ENCODE measurements at places on chromosomes 2 and 18.

DNA sequence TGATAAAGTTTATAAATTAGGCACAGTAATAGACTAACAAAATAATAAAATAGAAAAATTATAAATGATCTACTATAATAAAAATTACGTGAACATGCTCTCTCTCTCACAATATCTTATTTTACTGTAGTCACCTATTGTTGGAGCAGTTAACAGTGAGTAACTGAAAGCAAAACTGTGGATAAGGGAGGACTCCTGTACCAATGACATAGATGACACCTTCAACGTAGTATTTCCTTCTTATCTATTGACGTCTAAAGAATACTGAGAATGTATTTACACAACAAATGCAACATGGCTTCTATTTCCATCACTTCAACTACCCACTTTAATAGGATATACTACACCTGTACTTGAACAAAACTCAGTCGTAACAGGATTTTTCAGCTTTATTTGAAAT, 31.5 kb downstream of the HNRNPLL start:
- DNase-seq, result no peak

DNA sequence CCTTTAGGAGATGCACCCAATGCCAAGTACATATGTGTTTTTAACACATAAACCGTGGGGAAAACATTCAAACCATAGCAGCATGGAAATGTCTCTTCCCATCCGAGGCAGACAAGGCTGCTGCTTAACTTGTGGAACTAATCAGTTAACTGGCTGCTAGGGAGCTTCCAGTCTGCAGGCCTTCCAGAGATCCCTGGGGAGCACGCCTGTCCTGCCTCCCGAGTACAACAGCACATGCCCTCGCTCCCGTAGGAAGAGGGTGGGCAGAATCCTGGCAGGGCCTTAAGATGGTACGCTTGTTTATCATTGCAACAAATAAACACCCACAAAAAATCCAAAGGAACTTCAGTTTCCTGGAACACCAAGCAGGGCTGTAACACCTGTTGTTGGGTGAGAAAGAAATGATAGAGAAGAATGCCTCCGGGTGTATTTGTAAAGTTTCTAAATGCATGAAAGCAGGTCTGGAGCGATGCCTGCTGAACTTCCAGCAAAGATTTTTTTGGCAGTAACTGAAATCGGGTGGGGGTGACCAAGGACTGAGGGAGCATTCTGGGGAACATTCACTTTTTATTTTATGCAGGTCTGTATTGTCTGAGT, 56.2 kb downstream of the EDAR start:
- DNase-seq, result no peak

DNA sequence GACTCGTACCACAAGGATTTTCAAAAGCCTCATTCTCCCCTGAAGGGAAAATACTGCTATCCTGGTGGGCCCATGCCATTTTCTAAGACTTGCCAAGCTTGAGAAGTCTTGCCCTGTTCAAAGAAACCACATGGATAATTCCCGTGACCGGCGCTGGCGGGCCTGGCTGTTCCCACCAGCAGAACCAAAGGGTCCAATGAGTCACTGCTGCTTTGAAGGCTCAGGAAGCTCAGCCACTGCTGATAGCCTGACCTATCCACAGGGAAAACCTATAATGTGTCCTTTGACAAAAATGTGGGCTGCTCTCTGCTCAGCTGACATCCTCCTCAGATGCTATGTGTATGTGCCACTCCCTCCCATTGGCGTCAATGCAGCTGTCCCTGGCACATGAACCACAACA, 137.9 kb upstream of the RAB12 start:
- no peak for DNase-seq

DNA sequence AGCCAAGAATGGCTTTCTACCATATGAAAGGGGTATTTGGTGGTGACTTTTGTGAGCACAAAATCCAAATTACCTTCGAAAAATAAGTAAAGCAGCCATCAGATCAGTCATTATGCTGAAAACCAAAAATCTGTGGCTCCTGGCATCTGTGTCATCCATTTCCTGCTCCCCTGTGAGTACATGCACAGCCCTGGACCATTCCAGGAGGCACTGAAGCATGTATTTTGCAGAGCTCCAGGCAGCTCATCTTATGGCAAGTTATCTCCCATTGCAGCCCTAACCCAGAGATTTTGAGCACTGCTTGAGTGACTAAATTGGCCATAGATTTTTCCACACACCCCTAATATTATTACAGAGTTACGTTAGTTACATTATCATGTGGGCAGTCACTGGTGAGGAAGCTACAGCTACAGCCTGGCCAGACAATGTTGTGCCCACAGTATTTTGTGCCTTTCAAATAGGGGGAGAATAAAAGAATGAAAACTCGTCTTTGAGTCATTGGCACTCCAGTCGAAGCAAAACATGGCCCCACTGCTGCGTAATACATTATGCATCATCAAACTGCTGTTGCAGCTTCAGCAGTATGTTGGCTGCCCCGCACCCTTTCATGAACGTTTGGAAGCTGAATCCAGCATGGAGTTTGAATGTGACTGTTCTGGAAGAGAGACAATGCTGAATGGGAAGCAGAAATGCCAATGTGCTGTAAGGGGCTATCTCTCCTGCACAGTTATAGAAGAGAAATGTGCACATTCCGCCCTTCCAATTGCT, 702.2 kb downstream of the RNF144A start:
- DNase-seq, result no peak

DNA sequence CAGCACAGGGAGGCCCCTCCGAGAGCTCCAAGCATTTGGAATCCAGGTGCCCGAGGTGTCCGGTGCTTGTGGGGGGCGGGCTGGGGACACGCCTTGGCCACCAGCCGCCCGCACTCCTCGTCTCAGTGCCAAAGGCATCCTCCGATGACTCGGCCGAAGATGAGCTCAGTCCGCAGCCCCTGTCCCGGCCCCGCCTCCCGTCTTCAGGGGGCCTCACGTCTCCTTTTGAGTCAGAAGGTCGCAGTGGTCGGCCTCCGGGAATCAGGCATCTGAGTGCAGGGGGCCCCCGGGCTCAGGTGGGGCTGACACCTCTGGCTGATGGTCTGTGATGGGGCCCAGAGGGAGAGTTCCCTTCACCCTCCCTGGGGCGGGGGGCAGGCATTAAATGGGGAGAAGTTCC, 74.8 kb downstream of the NFATC1 start:
- no peak for DNase-seq

DNA sequence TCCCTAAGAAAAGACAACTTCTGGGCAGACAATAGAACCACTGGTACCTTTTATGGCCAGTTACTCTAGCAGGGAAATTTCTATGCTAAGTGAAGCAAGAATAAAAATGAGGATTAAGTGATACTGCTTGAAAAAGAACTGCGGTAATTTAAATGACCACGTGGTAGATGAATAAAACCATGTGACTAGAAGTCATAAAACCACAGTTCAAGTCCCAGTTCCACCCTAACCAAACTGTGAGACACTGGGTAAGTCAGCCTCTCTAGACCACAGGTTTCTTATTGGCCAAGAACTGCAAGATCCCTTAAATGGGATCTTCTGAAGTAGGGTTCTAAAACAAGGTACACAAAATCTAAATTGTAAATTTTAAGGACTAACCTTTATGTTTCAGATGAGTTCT, 12.7 kb downstream of the TMEM237 start:
- DNase-seq, result no peak

GRCh38 chr18:34444622-34445021, 219.9 kb upstream of the NOL4 start:
- no peak for DNase-seq

GRCh38 chr2:174015428-174015827, 50.3 kb upstream of the SP3 start:
- no peak for DNase-seq

GRCh38 chr18:33022370-33022769, 249.5 kb upstream of the KLHL14 start:
- no peak for DNase-seq

DNA sequence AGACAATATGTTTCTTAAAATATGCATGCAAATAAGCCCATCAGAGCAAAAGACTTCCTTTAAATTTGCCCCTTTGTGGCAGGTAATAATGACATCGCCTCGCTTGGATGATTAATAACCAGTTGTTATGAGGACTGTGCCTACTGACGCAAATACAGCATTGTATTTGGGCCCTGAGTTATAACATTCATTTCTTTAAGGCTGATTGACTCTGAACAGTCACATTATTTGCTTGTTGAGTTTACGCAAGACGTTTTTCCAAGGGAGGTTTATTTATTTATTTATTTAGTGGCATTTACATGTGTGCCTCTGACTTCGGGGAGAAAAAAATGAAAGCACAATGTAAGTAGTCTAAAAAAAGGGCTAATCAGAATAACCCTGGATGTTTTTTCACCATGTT, 88.3 kb downstream of the SLC8A1 start:
- peak; percentile 72 for DNase-seq

- peak; percentile 67 for DNase-seq
Measured at GRCh38 chr2:218033590-218034496, 31.0 kb upstream of the TNS1 start.

- no peak for DNase-seq
Measured at GRCh38 chr2:127158614-127159290, 51.8 kb upstream of the BIN1 start.

DNA sequence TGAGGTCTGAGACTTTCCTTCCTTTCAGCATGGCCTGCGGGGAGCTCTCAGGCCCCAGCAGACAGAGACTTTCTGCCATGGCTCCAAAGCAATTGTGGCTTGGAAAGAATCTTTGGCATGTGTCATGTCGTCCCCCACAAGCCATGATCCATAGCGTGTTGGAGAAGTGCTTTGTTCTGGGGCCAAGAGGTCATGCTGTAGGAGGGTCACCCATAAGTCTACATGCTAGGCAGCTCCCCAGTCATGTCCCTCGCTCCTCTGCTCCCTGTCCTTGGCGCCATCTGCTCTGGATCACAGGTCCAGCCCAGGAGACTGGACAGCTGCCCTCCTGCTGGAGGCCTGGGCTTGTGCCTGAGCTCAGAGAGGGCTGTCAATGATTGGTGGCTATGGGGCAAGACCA, 78.8 kb upstream of the LCLAT1 start:
- DNase-seq, result no peak

Measured in retina (tissue), 1 donor.